ENCODE measurements at places on chromosomes 4 and X.

DNA sequence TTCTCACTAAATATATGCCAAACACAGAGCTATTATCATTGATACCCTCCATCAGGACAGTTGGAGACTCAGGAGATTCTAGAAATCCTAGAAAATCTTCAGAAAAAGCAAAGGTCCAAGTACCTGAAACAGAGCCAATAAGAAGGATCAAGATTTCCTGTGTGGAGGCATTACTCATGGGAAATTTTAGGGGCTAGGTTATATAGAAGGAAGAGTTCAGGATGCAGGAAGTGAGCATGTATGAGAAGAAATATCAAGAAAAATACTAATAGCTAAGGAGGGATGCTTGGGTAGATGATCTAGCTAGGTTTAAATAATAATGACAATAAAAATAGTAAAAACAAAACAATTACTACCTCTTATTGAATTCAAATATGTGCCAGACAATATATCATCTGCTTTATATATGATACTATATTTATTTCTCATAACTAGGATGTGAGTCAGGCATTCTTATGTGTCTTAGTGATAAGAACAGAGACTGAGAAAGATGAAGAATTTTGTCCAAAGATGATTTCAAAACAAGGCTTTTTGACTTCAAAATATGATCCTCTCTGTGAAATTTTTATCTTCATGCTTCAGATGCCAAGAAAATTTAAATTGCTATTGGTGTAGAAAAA is 66.4 kb upstream of the HHIP start:
- DNase-seq, result no peak

- peak; percentile 76 for DNase-seq
These were observed at the start of gene MED12 for GRCh38 chrX:71118032-71118984. Gene MED12, plus strand, starts transcription at chrX:71118596. Its CDS starts 159 bp downstream, at chrX:71118755.

DNA sequence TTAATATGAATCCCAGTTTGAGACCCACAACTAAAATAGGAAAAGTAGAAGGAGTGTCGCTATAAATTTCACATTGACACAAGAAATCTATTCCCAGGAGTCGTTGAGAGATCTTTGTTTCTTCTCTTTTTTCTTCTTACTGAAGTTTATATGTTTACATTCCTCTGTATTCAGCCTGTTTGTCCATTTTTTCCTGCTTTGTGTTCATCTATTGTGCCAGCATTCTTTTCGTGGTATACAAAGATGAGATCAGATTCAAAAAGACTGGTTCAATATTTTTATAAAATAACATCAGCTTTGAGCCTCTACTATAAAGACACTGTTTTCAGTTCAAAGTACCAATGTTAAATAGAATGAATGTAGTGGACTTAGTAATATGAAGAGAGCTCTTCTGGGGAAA is 95.4 kb upstream of the MYOZ2 start:
- no peak for DNase-seq

DNA sequence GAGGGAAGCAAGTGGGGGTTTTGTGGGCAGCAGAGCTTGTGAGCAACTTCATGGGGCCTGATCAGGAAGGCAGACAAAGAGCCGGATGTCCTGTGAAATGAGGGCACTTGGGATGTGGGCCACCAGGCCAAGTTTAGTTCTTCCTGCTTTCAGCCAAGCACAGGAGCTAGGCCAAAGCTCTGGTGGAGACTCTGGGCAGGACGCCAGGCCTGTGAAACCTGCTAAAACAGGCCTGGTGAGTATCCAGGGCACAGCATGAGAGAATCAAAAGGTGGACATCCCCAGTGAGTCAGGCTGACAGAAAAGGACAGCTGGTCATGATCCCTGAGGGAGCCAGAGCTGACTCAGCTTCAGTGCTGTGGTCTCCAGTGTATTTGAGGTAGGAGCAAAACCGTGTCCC is 95.7 kb downstream of the NPNT start:
- DNase-seq, result no peak

DNA sequence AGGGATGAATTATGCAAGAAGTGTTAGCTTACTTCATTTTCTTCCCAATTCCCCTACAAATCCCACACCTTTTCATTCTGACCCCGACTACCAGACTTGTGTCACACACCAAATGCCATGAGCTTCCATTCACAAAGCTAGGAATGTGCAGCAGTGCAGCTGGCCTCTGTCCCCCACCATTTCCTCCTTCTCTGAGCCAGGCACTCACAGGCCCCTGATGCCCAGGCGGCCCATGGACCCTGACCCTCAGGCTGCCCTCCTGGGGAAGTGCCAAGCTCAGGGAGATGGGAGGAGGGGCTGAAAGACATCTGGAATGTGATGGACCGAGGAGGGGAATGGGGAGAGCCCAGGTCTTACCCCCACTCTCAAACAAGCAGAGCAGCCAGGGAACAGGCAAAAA is 67.0 kb upstream of the BCOR start:
- DNase-seq, result no peak

- DNase-seq, result no peak
These were observed 524.9 kb upstream of the HTR2C start for GRCh38 chrX:114058988-114059418.

- DNase-seq, result no peak
These were observed 9.9 kb downstream of the CENPVL3 start for GRCh38 chrX:51608766-51609165.

GRCh38 chr4:108838451-108838850 is 75.6 kb upstream of the ETNPPL start:
- no peak for DNase-seq

DNA sequence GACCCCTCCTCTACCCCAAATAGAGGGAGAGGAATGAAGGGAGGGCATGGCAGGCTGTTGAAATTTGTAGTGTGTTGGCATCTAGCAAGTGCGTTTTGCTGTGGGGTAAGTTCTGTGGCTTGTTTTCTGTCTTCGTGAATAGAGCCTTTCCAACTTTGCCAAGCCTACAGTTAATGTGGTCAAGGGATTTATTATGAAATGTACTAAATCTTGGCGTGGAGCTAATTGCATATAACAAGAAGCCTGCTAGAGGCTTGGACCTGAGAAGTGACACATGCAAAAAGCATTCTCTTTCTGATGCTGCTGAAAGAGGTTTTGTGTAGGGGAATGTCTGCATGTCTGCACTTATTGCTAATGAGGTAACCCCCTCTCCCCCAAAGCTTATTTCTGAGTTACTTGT is 132.2 kb downstream of the BMPR1B start:
- no peak for DNase-seq

- DNase-seq, result no peak
These were observed 30.4 kb downstream of the RPS3A start for GRCh38 chr4:151129796-151130195.

GRCh38 chrX:112967341-112967740 is 126.7 kb upstream of the AMOT start:
- no peak for DNase-seq

DNA sequence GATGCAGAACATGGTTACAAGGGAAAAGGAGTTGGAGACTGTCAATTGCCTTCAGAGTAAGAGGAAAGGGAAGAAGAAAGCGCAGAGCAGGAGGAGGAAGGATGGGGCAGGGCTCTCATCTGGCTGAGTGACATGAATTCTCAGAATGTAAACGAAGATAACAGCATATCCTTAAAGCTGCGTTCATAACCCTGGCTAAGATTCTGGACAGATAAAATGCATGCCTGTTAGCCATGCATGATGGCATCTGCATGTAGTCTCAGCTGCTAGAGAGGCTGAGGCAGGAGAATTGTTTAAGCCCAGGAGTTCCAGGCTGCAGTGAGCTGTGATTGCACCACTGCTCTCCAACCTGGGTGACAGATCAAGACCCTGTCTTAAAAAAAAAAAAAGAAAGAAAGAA is 493.5 kb upstream of the PRKX start:
- DNase-seq, result no peak

DNA sequence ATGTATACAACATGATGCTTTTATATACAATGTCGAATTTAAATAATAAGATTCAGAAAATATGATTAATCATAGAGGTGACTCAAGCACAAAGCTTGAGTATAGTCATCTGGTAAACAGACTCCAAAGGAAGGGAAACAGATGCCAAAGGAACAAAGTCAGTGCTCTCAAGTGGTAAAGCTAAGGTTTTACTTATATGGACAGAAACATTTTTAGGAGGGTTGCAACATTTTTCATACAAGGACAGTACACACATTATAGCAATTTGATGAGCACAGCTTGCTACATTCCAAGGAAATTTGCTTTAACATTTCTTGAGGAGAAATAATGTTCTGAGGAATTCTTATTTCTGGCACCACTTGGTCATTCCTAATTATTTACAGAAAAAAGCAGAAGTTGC is 333.4 kb upstream of the AADAT start:
- no peak for DNase-seq

DNA sequence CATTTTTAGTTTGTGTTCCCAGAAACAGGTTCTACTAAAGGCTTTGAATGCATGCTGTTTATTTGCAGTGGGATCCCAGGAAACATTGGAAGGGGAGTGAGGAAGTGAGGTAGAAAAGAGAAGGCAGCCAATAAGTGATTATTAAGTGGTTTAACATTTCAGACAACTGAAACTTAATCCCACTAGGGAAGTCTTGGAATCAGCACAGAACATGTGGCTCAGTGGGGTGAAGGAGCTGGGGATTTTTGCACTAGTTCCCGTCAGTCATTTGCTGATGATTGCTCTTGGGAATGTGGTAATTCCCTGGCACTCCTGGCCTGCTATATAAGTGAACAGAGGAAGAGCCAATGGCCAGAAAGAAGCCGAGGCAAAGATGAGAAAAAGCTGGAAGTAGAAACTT is 1053.0 kb upstream of the IGFBP7 start:
- DNase-seq, result no peak

GRCh38 chr4:70925418-70925817 is 23.2 kb downstream of the MOB1B start:
- no peak for DNase-seq

All from stimulated activated CD4-positive, alpha-beta T cell treated with anti-CD3 and anti-CD28 coated beads, Interleukin-15, amount 100 ng/mL, for 1 hour (primary cell).